SW480 (cell line): ENCODE measurements at places on chromosomes 2 and 18.

GRCh38 chr2:101518578-101519492 lies 43.9 kb upstream of the RFX8 start:
- peak; percentile 79 for DNase-seq

DNA sequence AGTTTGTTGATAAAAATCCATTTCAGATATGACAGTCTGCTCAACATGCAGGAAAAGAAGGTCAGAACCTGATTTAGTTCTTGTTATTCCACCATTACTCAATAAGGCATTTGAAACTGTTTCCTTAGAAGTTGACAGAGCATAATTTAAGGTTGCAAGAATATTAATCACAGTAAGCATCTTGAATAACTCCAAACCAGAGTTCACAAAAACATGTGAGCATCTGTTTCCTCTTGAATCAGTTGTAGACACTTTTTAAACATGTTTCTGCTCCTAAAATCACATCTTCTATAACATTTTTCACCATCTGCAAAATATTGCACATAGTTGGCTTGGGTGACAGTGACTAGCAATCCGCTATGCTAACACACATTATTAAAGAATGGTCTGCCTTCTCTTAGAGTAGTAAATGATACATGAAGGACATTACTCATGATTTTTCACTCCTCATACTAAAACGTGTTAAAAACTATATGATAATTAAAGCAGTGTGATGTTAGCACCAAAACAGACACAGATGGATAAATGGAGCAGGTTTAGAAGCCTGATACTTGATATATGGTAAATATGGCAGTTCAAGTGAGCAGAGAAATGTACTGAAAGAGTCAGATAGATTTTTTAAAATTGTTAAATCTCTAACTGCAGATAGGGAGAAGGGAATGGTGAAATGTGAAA lies 30.3 kb downstream of the AKAIN1 start:
- DNase-seq, result no peak

GRCh38 chr2:117945296-117945695 lies 68.6 kb downstream of the CCDC93 start:
- DNase-seq, result no peak

- no peak for DNase-seq
Measured at GRCh38 chr18:79805926-79806487, 8.3 kb downstream of the KCNG2 start.

GRCh38 chr2:7450833-7451190 lies 533.6 kb downstream of the RNF144A start:
- DNase-seq, result no peak

DNA sequence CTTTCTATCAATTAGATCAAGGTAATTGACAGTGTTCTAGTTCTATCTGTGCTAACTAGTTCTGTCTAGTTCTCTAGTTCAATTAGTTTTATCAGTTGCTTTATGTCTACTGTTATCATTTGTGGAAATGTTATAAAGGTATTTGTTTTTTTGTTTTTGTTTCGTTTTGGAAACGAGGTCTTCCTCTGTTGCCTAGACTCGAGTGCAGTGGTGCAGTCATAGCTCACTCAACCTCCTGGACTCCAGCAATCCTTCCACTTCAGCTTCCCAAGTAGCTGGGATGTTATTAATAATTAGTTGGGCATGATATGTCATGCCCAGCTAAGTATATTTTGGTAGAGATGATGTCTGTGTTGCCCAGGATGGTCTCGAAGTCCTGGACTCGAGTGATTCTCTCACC lies 1682.8 kb upstream of the LRRTM1 start:
- DNase-seq, result no peak

GRCh38 chr2:118423776-118424175 lies 335.5 kb downstream of the INSIG2 start:
- no peak for DNase-seq

- no peak for DNase-seq
Measured at GRCh38 chr2:239625971-239626734, 225.3 kb upstream of the HDAC4 start.

DNA sequence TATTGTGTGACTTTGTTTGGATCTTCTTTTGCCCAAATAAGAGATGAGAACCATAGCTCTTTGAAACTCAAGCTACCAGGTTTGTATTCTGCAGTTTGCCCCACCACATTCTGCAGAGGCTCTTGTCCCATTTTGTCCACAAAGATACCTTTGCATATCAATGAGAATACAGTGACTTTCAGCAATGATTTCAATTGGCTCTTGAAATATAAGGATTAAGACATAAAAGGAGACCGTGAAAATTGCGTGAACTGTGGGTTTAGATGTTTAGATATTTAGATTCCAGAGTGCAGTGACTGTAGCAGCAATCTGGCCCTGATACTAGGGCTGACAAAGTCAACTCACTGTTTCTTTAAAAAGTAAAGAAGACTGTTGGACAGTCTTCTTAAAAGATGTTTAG lies 146.6 kb upstream of the SP5 start:
- no peak for DNase-seq

GRCh38 chr2:59882822-59883221 lies 670.6 kb downstream of the BCL11A start:
- DNase-seq, result no peak

DNA sequence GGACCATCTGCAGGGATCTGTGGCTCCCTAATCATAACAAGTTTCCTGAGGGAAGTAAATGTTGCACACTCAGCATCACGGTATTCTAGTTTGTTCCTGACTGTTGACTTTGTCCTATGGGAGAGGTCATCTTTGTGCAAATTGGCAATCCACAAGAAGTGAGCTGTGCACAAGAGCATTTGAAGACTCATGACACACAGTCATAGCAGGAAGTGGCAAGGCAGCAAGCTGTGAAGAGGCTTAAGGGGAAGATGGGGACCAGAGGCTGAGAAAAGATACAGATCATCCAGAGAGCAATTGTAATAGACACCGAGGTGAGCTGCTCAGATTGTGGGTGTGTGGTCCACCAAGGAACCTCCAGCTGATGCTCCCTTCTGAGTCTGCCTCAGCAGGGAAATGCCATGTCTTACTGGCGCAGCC lies 2.7 kb downstream of the TNP1 start:
- DNase-seq, result no peak

DNA sequence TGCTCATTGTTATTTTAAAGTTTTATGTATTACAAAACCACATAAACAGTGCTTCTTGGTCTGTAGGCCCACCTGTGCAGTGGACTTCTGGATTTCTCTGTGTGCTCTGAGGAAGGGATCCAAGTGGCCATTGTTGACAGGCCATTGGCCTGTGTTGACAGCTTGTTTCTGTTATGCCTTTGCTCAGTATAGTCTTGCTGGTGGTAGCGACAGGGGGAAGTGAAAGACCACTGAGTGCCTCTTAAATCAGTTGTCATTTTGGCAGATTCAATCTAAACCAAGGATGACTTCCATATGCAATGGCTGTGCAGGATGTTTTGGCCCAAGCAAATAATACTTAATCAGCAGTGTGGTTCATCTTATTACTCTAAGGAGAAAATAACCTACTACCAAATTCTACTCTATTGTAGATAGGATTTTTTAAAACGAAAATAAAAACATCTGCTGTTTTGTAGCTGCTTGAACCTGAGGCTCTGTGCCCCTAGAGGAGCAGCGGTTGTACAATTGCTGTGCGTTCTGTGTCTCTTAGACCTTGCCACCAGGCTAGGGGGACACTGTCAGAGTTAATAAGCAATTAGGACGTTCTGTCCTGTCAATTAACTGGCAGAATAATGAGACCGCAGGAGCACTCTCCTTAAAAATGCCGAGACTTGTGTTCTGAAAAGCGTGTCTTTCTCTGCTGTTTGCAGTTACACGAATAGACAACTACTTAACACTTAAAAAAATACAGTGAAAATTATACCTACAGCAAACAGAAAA lies 108.2 kb downstream of the RHBDD1 start:
- DNase-seq, result no peak

- DNase-seq, result no peak
Measured at GRCh38 chr2:171999161-171999560, 592 bp upstream of the METAP1D start.

DNA sequence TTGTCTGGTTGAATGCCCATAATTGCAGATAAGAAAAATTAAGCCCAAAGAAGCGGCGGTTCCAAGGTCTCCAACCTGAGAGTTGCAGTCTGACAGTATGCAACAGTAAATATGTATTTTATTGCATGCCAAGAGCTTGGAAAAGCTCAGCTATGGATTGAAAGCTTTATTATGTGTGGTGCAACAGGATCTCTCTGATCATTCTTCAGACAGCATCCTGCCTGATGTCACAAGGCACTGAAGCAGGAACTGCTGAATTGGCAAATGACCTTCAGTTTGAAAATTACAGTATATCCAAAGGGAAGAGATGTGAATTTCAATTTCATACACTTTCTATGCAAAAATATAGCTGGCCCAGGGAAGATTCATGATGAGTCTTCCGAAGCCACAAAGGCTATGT lies 42.5 kb downstream of the DOCK10 start:
- DNase-seq, result no peak

GRCh38 chr2:40554665-40555294 lies 102.9 kb upstream of the SLC8A1 start:
- DNase-seq, result peak; percentile 44

DNA sequence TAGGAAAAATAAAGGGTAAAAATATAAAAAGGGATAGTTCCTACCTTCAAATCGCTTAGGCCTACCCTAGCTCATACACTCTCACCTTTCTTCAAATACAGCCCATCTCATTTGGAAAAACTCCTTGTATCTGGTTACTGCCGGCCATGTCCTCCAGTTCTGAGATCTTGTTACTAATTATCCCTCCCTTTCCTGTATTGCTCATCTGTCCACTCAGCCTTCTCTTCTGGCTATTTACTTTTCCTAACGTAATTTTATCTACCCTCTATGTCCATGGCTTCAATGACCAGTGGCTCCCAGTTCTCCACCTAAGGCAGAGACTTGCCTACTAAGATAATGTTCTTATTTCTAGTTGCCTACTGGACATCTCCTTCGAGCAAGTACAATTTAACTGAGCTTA lies 342.9 kb upstream of the ACVR2A start:
- no peak for DNase-seq

DNA sequence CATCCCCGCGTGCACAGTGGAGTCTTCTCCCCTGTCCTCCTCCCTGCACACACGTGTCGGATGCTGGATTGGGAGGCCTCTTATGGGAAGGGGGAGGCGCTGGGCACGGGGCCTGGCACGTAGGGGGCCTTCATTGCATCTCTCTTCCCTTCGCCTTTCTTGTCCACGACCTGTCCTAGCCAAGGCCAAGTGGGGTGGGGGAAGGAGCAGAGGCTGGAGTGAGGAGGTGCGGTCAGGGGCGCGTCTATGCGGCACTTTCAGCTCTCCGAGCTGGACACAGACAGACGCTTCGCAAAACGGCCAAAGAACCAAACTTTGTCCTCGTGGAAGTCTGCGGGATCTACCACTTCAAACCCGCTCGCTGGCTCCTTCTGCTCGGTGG lies 13.4 kb downstream of the ALPG start:
- no peak for DNase-seq

DNA sequence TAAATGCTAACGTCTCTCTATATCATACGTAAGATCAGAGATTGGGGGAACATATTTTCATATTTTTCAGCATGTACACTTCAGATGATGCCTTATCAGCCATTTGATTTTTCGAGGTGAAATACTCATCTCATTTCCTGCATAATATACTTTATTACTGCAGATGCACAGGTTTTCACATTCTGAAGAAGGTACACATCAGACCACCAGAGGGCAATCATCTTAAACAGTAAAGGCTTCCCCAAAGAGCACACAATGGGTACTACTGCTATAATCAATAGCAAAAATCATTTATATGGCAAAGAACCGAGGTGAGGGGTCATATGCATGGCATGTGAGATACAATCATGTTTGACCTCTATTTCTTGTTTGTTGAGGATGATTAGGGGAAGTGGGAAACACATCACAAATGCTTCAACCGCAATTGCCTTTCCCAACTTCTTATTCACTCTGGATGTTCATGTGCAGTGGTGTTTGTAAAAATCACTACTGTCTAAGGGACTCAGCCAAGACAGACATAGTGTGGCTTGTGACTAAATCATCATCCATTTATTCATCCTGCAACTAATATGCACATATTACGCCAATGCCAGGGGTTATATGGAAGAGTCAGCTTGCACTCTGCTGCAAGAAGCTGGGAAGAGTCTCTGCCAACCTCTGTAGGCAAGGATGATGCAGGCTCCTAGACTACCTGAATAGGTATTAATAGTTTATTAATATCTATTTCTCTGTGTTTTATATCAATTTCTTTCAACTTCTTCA lies 118.7 kb downstream of the EPB41L3 start:
- peak; percentile 48 for DNase-seq

DNA sequence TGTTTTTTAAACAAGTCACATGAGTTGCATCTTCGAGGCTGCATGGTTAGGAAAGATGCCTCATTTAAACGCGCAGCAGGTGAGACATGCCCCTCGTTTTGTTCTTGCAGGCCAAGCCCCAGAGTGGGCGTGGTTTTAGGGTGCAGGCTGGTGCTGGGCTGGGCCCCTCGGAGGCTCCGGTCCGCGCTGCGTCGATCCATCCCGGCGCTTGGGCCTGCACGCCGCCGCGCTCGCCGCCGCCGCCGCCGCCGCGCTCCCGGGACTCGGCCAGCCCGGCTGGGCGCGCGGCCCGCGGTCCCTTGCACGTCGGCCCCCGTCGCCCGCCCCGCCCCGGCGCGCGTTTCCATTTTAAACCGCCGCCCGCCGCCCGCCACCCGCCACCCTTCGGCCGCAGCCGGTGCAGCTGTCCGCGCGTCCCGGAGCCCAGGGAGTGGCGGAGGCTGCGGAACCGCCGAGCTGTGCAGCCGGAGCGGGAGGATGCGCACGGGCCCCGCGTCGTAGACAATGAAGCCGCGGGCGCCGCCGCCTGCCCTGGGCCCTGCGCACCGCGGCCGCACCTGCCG lies 175.5 kb downstream of the AGAP1 start:
- DNase-seq, result peak; percentile 82

DNA sequence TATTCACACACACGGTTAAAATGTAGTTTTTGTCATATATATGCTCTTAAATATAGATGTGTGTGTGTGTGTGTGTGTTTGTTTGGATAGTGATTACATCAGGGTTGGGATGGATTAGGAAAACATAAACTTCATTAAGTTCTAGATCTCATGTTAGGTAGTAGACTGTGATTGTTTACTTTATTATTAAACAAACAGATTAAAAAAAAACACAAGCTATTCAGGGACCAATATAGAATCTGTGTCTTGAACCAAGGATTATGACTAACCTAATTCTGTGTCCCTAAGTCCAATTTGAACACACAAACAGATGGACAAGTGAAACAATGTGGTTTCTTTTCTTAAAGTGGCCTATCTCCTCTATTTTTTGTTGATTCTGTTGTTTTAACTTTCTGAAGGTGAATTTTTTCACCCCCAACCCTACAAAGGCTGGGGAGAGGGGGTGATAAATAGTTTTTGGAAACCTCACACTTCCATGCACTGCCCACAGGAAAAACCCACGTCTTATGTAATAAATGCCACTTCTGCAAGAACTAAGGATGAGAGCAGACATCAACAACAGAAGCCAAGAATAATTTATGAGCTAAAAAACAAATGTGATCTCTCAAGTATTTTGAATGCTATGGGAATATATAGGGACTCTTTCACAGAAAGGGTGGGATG lies 40.7 kb downstream of the IL1R2 start:
- no peak for DNase-seq

DNA sequence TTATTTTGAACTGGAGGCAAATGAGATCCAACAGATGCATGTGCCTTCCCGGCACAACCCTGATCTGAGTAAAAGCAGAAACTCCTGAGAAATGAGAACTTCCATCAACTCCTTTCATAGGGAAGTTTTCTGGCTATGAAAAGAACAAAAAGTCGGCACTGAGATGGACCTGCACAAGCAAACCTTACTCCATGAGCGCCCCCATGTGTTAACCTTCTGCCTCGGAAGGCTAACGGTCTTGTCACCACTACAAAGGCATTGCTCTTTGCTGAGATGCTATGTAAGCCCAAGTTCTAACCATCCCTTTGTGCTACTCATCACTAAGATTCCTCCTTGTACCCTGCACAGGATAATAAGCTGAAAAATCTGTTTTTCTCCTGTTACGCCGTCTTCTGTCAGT lies 57.3 kb upstream of the SULT1C3 start:
- peak; percentile 36 for DNase-seq
